ENCODE measurements at places on chromosomes 5 and 9. TPM values are rescaled to one million over a fixed set of nuclear protein-coding genes. Genes with fewer than 3 reads are reported as not detected.

The CDH9 gene
- 0.59 TPM for total RNA-seq

The ZDHHC12 gene
- 41.2 TPM for total RNA-seq

The OGN gene
- 0.59 TPM for total RNA-seq

The WNK2 gene
- total RNA-seq: not detected

The RORB gene
- under 0.01 TPM for total RNA-seq

The IL5 gene
- total RNA-seq: not detected

The C7 gene
- total RNA-seq: not detected

The SGCD gene
- 12.7 TPM for total RNA-seq

The IL3 gene
- total RNA-seq: not detected

The TLR4 gene
- total RNA-seq: 0.30 TPM

The SHISAL2B gene
- not detected for total RNA-seq

The GPRIN1 gene
- total RNA-seq: 7.3 TPM

The SPAG8 gene
- 0.55 TPM for total RNA-seq

The ADAMTSL2 gene
- 4.8 TPM for total RNA-seq

The BDP1 gene
- total RNA-seq: 32.0 TPM

The LECT2 gene
- total RNA-seq: not detected

The ARPC5L gene
- total RNA-seq: 14.8 TPM

The SLC6A7 gene
- total RNA-seq: not detected

The POLR3G gene
- total RNA-seq: 16.3 TPM

The BTNL3 gene
- not detected for total RNA-seq
